ENCODE measurements at places on chromosomes 13 and 19. TPM values are rescaled to one million over a fixed set of nuclear protein-coding genes. Genes with fewer than 3 reads are reported as not detected.

GRCh38 chr19:51121257-51121656 lies 3.4 kb upstream of the SIGLEC9 start:
- DNase-seq, result no peak

- DNase-seq, result no peak
These were observed 17.8 kb upstream of the ZNF730 start for GRCh38 chr19:23098988-23099387.

GRCh38 chr13:24133021-24133795 lies 27.3 kb upstream of the SPATA13 start:
- no peak for DNase-seq

DNA sequence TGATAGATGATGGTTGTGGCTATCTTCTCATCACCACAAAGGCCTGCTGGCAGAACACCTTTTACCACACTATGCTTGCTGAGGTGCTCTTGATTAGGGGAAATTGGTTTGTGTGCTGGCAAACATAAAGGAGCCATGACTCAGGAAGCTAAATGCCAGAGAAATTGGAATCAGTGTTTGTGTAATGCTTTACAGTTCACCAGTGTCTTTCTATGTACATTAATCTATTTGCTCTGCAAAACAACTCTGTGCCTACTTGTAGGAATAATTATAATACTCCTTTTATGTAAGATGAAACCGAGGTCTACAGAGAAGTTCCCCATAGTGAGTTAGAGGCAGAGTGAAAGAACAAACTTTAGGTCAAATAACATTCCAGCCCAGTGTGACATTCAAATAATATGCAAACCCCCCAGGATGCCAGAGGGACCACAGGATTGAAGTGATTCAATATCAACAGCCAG lies 390.5 kb upstream of the HTR2A start:
- DNase-seq, result no peak

The DHDH gene
- polyA plus RNA-seq, result 6.7 TPM

The PLPP2 gene
- 3.2 TPM for polyA plus RNA-seq

DNA sequence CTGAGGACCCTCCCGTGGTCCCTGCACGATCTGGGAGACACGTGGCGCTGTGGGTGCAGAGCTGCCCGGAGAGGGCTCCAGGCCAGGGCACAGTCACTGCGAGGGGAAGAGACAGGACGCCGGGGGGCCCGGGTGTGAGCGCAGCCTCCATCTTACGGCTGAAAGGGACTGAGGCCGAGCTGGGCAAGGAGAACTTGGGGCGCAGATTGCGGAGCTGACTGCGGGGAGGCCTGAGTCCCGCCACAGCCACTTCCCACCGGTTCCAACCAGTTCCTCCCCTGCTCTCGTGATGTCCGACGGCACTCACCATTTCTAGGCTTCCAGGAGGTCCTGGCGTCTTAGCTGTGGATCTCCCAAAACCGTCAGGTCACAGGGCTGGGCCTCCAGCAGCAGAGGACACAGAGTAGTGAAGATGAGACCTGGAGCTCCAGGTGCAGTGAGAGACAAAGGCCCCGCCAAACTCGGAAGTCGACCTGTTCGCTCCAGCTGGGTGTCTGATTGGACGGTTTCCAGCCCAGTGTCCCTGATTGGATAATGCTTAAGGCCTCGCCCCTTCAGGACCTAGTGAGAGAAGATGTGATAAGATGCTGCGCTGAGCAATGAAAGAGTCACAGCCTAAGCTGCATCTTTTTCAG lies 4.8 kb upstream of the ZNF253 start:
- DNase-seq, result peak; percentile 70

The SLC1A6 gene
- polyA plus RNA-seq, result 0.44 TPM

GRCh38 chr19:16586991-16587832 lies 15.0 kb upstream of the SLC35E1 start:
- DNase-seq, result no peak

All from right renal pelvis (tissue), 4 donors.